ENCODE measurements at places on chromosomes 7 and 10.
A peak's percentile ranks its signal among the peaks of the same experiment; 100 is the strongest.

GRCh38 chr10:4434105-4434504 is 391.9 kb upstream of the AKR1E2 start:
- no peak for DNase-seq

GRCh38 chr7:44158096-44158872 is 17.2 kb upstream of the MYL7 start:
- DNase-seq, result no peak

DNA sequence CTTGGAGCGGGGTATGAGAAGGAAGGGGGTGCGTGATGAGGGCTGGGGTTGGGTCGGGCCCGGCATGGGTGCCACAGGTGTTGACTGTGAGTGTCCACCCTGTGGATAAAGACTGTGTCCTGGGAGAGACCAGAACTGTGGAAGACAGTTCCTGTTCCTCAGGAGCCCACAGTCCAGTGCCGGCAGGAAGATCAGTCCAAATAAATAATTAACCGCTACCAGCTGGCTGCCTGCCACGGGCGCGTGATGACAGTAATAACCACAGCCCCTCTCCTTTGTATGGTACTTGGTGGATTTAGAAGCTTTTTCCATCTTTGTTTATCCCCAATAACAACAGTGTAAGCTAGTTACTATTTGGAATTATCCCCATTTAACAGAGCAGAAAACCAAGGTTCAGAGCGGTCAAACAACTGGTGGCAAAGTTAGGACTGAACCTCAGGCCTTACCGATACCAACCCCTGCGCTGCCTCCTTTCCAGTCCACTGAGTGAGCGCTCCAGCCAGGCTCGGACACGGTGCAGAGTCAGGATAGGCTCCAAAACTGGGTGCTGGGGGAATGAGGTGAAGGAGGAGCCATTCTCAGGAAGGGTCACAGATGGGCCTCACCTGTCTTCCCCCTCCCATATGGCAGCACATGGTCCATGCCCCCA is 5.1 kb downstream of the ZMIZ1 start:
- peak; percentile 40 for DNase-seq

- DNase-seq, result peak; percentile 3
Measured at GRCh38 chr10:61901829-61902444, 438 bp downstream of the ARID5B start.

DNA sequence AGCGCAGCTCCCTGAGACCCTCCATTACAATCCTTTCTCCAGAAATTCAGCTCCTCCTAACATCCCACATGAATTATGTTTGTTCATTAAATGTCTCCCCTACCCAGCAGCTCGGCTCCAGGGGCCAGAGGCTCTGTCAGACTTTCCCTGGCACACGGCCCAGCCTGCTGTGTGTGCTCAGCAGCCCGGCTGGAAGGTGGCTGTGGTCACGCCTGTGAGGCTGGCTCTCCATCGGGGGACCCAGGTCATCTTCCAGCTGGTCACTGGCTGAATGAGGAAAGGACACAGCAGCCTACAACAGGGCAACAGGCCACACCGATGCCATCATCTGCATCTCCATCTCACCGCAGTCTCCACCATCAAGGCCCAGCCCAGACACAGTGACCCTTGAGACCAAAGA is 219.8 kb downstream of the MAD1L1 start:
- DNase-seq, result peak; percentile 85

DNA sequence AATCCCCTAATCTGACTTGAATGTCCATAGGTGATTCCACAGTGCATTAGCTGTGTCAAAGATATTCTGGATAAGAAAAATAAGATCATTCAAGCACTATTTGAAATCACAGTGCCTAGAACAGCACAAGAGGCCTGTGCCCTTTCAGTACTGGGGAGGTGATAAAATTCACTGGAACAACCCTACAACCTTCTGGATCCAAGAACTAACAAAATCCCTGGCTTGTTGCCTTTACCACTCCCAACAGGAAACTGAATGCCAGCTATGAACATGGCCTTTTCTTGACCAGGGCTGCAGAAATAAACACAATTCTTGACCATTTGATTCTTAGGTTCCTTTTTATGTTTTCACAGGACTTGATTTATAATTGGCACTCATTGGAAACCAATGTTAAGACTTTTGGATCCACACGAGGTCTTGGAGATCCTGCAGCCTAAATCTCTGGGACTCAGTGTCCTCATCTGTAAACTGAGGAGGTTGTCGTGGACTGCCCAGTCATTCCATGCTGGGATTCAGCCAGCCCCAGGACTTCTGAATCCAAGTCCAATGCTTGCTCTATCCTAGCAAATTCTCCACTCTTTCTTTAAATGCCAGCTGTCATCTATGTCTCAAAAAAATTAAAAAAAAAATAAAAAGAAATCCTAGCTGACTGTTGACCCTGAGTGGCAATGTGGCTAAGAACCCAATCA is 624.7 kb downstream of the KCNMA1 start:
- no peak for DNase-seq

DNA sequence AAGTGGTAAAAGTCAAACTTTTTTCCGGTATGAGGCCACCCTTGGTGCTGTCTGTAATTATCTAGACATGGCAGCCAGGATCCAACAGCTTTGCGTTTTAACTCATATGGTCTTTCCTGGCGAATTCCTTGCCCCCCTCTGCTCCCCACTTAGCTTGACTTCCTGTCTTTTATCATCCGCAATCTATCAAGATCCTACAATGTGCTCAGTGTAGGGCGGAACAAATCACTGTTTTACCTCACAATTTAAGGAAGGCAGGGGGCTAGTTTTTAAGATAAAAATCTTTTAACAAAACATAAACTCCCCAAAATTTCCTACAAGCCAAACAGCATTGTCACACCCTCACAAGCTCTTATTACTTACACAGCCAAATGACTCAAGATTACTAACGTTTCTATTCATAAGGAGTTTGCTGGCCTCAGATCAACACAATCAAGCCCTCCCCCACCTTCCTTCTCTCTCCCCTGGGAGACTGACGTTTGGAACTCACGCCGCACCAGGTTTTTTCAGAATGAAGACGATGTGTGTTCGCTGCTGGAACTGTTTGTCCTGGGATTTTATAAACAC is 1.3 kb upstream of the CDK14 start:
- DNase-seq, result no peak

DNA sequence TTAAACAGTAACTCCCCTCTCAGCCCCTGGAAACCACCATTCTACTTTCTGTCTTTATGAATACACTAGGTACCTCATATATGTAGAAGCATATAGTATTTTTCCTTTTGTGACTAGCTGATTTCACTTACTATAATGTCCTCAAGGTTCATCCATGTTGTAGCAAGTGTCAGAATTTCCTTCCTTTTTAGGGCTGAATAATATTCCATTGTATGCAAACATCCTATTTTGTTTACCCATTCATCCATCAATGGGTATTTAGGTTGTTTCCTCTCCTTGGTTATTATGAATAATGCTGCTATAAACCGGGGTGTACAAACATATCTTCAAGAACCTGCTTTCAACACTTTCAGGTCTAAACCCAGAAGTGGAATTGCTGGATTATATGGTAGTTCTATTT is 125.3 kb downstream of the SGMS1 start:
- no peak for DNase-seq

- no peak for DNase-seq
Measured at GRCh38 chr7:133829336-133829897, 297.7 kb upstream of the LRGUK start.

DNA sequence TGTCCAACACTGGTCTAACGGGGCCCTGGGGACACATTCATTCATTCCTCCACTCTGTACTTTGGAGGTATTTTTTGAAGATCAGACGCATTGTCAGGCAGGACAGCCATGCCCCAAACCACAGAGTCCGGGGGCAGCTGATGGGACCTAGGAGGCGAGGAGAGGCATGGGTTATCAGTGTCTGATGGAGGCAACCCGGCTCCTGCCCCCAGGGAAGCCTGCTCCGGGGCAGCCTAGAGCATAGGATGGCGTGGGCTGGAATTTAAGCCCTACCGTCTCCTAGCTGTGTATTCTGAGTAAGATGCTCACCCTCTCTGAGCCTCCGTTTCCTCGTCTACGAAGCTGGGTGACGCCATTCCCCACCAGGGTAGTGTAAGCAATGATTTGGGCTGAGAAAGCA is 55.4 kb upstream of the ELN start:
- DNase-seq, result no peak

DNA sequence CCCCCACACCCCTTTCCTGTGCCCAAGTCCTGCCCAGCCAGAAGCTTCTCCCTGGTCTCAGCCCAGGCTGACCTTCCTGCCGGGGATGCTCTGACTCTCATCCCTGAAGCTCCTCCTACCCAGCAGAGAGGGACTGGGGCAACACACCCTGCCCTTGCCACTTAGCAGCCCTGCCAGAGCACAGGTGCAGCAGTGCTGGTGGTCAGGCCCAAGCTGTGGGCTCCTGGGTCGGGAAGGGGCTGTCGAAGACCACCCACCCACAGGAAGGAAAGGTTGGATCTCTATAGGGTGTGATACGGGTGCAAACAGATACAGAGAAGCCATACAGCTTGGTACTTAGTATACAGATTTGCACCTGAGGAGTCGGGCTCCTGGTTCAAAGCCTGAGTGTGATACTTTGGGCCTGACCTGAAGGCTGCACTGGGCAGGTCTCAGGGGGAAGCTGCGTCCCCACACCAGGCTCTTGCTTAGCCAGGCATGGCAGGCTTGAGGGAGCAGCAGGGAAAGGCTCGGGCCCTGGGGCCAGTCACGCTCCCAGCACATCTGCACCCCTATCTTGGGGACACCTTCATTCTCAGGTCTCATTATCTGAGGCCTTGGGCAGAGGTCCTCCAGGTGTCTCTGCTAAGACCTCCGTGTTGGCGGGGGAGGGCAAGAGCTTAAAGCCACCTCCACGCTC is 47.3 kb downstream of the TCERG1L start:
- no peak for DNase-seq

GRCh38 chr7:83708531-83708930 is 59.6 kb upstream of the SEMA3E start:
- DNase-seq, result no peak

DNA sequence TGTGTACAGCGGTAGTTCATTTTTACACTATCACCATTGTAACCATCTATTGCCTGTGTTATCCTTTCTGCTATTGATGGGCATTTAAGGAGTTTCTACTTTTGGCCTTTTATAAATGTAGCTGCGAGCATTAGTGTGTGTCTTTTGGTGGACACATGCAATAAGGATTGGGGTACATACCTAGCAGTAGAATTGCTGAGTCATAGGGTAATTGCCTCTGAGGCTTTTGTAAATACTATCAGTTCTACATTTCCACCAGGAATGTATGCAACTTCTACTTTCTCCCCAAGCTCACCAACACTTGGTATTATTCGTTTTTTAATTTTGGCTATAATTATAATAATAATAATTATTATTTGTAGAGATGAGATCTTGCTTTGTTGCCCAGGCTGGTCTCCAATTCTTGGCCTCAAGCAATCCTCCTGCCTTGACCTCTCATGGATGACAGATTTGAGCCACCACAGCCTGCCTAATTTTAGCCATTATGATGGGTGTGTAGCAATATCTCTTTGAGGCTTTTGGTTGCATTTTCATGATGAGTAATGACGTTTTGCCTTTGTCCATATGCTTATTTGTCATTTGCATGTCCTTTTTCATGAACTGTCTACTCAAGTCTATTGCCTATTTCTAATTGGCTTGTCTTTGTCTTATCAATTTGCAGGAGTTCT is 277.0 kb downstream of the ACTR3B start:
- DNase-seq, result no peak

GRCh38 chr10:73819081-73819480 is 7.7 kb upstream of the NDST2 start:
- no peak for DNase-seq

- no peak for DNase-seq
Measured at GRCh38 chr7:131648491-131648890, 92.1 kb upstream of the PODXL start.

- DNase-seq, result no peak
Measured at GRCh38 chr7:121054925-121055324, 66.4 kb downstream of the CPED1 start.

DNA sequence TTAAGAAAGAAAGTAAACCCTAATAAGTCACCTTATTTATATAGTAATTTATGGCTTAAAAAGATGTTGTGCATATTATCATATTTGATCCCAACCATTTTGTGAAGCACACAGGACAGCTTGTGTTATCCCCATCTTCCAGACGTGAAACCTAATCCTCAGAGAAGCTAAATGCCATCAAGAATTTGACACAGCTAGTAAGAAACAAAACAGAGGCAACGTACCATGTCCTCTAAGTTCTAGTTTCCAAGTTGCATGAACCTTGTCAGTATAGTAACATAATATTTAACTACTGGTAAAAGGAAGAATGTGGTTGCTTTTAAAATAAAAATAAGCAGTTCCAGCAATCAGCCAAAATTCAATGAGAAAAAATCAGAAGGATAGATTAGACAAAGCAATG is 41.5 kb downstream of the PTN start:
- no peak for DNase-seq

- DNase-seq, result no peak
Measured at GRCh38 chr7:95594185-95594584, 2.1 kb downstream of the PDK4 start.

DNA sequence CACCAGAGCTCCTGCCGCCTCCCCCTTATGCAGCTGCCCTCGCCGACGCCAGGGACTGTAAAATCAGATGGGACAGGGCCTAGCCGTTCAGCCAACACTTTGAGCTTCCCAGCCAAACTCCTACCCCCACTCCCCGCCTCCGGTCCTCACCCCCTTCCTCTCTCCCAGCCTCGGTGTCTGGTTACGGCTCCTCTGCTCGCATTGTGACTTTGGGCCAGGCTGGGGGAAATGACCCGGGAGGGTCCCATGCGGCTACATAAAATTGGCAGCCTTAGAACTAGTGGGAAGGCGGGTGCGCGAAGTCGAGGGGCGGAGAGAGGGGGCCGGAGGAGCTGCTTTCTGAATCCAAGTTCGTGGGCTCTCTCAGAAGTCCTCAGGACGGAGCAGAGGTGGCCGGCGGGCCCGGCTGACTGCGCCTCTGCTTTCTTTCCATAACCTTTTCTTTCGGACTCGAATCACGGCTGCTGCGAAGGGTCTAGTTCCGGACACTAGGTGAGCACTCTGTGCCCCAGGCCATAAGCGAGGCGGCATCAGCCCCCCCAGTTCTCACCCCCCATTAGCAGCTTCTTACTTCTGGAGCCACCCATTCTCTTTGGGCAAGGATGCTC is at the start of gene KAZALD1:
TSS of gene KAZALD1 (plus strand) at position 366 of the 608 bp plus-strand sequence. CDS start 604 bp downstream, outside the sequence.
- no peak for DNase-seq

- DNase-seq, result no peak
Measured at GRCh38 chr7:101625031-101625791, 3.9 kb downstream of the MYL10 start.

DNA sequence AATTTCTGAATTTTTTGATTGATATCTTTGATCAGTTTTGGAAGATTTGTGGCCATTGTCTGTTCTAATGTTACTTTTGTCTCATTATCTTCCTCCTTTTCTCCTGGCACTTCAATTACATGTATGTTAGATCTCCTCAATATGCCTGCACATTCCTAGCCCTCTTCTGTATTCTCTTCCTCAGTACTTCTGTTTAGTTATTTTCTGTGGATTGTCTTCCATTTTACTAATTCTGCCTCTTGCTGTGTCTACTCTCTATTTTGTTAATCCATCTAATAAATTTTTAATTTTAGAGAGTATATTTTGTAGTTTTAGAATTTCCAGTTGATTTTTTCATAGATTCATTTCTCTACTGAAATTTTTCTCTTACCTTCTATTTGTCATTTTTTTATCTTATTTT is 137.1 kb downstream of the INSYN2A start:
- DNase-seq, result no peak

- DNase-seq, result no peak
Measured at GRCh38 chr7:77995717-77996116, 197.1 kb downstream of the PHTF2 start.
